Ecto neural progenitor cell (in vitro differentiated cells): ENCODE measurements at places on chromosomes 13 and 19.

- no peak for DNase-seq
These were observed 15.2 kb downstream of the COL4A2 start for GRCh38 chr13:110322126-110322827.

DNA sequence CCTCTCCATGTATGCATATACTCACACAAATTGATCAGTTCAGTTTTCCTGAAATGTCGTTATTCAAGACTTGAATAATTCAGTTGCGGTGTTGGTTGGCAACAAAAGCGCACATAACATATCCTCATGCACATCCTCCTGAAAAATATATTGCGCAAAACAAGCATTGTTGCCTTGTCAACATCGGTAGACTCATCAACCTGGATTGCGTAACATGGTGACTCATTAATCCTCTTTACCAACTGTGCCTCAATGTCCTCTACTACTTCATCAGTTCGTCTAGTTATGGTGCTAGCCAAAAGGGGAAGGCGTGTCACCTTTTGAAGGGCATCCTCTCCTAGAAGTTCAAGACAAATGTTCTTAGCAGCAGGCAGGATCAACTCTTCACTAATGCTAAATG, 357.7 kb downstream of the LMO7 start:
- DNase-seq: no peak

- DNase-seq: no peak
These were observed 404 bp downstream of the C19orf44 start for GRCh38 chr19:16496613-16496983.

- DNase-seq: no peak
These were observed 228.8 kb upstream of the STARD13 start for GRCh38 chr13:33514362-33514761.

- DNase-seq: no peak
These were observed 530.0 kb downstream of the RFC3 start for GRCh38 chr13:34347784-34348573.

DNA sequence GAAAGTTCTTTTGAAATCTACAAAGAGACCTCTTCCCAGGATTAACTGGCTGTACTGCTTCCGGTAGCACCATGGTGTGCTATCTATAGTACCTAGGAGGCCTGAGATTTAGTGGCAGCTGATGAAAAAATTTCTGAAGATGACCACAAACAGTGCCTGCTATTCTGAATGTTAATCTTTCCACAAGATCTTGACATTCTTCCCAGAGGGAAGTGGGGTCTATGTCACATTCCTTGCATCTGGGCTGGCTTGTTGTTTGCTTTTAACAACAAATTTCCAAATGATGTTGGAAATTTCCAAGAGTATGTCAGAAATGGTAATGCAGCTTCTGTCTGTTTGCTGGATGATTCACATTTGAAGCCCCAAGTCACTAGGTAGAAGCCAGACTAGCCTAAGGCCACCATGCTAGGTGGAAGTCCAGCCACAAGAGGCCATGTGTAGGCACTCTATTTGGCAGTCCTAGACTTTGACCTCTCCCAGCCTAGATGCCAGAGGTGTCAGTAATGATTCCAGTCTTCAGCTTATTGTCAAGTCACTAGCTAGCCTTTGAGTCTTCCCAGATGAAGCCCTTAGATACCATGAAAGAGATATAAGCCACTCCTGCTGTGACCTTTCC, 22.1 kb downstream of the SPART start:
- no peak for DNase-seq

DNA sequence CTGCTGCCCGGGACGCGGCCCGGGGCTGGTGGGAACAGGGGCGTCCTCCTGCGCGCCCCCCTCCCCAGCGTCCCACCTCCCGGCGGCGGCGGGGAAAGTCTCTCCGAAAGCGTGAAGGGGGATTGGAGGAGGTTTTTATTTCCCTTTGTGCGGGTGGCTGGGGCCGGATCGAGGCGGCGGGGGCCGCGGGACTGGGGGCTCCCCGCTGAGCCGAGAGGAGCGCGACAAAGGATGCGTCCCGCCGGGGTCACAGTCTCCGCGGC, 132 bp downstream of the SHD start:
- no peak for DNase-seq

DNA sequence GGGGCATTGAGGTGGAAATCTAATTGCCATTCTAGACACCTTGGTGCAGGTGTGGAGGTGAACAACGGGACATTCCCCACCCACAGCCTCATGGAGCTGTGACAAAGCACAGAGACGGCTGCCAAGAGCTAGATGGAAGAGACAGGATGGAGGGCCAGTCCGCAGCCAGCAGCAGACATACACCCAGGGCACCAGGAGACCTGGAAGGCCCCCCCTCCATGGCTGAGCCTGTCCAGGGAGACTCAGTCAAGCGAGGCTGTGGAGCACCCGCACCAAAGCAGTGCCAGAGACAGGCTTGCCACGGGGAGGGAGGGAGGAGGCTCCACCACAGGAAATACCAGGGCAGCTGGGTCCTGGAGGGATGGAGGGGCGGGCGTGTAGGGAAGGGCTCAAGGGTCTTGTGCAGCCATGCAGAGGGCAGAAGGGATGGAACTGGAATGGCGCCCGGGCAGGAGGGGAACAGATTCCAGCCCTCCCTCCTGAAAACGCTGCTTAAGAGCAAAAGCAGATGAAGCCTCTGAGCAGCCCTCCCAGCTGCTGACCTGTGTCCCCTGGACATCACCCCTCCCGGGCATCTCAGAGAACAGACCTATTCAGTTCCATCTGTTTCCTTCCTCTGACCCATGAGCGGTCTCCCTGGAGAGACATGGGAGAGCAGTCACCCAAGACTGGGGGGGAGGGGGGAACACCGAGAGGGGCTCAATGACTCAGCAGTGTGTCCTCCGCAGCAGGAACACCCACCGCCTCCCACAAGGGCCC, 14.4 kb downstream of the EPS15L1 start:
- DNase-seq: no peak

DNA sequence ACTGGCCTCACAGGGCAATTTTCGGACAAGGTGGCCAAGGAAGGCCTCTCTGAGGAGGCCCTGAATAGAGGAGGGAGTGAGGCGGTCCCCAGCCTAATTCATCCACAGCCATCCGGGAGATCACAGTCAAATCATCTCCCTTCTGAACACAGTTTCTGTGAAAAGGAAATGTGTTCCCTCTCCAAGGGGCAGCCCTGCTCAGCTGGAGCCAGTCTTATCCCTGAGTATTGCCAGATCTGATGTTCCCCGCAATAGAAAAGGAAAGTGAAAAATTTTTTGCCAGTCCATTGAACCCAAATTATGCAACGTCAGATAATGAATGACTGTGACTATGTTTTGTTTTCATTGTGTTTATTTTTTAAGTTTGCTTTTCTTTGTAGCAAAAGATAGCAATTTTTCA, 125.9 kb downstream of the SIPA1L3 start:
- no peak for DNase-seq

DNA sequence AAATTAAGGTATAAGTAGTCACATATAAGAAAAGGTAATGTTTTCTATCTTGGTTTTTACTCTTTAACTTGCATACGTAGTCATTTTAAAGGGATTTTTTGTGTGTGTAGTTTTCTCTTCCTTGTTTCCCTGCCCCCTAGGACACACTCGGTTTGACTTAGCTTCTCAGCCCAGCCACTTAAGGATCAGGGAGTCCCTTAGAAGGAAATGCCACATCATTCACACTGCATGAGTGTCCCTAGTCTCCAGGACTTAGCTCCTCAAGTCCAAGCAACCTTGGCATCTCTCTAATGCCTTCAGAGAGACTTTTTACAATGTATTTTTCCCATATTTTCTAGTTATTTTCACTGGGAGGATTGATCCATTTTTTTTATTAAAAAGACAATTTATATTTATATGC, 1407.7 kb downstream of the EFNB2 start:
- DNase-seq: no peak

DNA sequence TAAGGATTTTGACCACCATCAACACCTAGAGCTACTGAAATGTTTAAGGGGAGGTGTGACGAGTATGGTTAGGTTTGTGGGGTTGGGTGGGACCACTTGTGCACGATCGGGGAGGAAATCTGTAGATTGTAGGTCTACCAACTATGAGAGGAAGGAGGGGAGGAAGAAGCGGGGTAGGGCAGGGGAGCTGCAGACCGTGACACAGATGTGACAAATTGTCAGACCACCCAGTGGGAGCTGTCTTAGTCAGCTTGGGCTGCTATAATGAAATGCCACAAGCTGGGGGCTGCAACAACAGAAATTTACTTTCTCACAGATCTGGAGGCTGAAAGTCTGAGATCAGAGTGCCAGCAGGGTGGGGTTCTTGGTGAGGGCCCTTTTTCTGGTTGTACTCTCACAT, 62.2 kb upstream of the ARGLU1 start:
- DNase-seq: no peak

GRCh38 chr19:10467104-10467706, 36.0 kb downstream of the KEAP1 start:
- no peak for DNase-seq

- no peak for DNase-seq
These were observed 2295.4 kb downstream of the PCDH9 start for GRCh38 chr13:64934569-64935362.

DNA sequence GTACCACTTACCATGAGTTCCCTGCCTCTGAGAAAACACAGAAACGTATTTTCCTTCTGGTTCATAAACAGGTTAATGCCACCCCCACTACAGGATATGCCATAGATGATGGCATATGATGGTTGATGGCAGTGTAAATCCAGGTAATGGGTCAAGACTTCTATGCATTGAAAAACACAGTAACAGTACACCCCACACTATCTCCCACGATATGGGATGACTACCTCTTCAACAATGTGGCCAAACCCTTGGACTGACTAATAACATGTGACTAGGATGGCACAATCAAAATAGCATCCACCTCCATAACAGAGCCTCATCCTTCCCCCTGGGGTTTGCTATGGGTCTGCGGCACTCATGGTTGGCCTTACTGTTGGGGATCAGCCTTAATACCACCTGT, 22.0 kb downstream of the ZNF235 start:
- no peak for DNase-seq

- DNase-seq: no peak
These were observed 14.0 kb downstream of the ZNF260 start for GRCh38 chr19:36514012-36514612.

- no peak for DNase-seq
These were observed 1329.1 kb upstream of the SPRY2 start for GRCh38 chr13:81670048-81670447.

- DNase-seq: no peak
These were observed 130.5 kb upstream of the RNF113B start for GRCh38 chr13:98307463-98308085.

DNA sequence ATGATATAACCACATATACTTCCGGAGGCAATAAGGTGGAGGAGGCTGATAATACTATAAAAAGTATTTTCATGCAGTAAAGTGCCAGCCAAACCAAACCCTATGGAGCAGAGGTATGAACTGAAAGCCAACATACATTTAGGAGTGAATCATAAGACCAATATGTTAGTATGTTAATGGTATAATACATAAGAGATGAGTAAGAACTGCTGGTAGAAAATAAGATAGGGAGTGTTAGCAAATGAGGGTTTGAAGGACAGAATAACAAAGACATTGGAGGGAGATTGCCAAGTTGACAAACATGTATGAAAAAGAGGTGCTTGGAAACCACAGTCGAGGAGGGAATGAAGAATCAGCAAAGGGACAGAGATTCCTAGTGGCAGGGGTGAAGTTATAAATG, 10.8 kb downstream of the ENOX1 start:
- no peak for DNase-seq

GRCh38 chr13:97322740-97323342, 100.7 kb downstream of the MBNL2 start:
- DNase-seq: no peak

GRCh38 chr13:40784540-40784939, 4.9 kb upstream of the SLC25A15 start:
- no peak for DNase-seq

DNA sequence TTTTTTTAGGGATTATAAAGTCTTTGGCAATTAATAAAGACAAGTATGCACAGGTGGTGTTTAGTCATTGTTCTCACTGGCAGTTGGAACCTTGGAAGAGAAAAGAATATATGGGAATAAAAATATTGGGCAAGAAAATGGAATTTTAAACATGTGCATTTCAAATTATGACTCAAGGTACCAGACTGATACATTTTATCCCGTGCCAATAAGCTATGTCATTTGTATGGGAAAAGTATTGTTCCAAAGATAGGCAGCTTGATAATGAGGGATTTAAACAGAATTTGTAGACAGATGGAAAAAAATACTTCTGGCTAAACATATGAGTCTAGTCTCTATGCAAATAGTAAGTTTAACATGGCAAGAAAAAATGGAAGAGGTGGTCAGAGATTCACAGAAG, 169.5 kb upstream of the UFM1 start:
- DNase-seq: no peak

DNA sequence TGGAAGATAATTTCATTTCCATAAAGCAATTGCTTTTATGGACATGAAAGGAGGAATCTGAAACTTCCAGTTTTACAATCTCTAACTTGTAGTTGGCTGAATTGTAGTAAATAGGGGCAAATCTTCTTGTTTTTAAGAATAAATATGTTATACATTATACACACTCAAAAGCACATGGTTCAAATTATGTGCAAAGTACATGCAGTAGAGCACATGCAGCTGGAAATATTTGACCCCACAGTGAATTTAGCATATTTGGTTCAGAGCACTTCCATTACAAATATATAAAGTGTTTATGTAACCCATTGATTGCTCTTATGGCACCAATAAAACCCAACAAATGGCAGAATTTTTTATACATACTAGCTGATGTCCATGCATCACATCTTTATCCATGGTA, 180.5 kb downstream of the IRS2 start:
- DNase-seq: no peak

GRCh38 chr19:31018936-31019335, 330.3 kb downstream of the TSHZ3 start:
- no peak for DNase-seq

GRCh38 chr13:35159041-35159440, 217.0 kb downstream of the NBEA start:
- no peak for DNase-seq

- no peak for DNase-seq
These were observed 57.9 kb downstream of the GADD45B start for GRCh38 chr19:2533686-2534422.

DNA sequence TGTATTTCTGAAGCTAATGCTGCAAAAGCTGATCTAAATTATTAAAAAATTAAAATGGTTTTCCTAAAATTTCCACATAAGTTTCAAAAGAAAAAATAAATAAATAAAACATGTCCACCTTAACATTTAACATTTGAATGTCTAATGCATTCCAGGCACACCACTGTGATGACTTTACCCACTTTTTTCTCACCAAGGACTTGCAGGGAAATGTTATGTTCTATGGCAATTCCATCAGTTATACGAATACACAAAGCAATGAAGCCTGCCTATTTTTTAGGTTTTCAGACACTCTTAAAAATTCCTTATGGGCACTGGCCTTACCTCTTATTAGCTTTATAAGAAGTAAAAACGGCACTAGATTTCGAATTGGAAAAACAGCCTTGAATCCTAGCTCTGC, 10.2 kb downstream of the TSC22D1 start:
- DNase-seq: no peak
